ENCODE measurements at places on chromosomes 11 and 22.

GRCh38 chr11:128530118-128531074 is 57.0 kb downstream of the ETS1 start:
- DNase-seq: peak; percentile 42

DNA sequence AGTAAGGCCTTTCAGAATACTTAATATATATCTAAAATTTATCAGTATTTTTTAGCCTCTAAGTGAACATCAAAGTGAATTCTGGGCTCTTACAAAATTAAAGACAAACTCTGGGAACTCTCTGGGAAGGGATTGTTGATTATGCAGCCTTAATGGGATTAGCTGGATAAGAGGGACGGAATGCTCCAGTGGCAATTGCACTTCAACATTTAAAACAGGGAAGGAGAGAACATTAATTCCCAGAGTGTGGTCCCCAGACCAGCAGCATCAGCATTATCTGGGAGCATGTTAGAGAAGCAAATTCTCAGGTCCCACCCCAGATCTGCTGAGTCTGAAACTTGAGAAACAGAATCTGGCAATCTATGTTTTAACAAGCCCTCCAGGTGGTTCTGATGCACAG is 46.5 kb downstream of the POLD3 start:
- DNase-seq: no peak

- DNase-seq: no peak
These were observed 5.7 kb downstream of the MUC5AC start for GRCh38 chr11:1163321-1163910.

- DNase-seq: no peak
These were observed 28.6 kb downstream of the PPIL2 start for GRCh38 chr22:21694394-21694793.

DNA sequence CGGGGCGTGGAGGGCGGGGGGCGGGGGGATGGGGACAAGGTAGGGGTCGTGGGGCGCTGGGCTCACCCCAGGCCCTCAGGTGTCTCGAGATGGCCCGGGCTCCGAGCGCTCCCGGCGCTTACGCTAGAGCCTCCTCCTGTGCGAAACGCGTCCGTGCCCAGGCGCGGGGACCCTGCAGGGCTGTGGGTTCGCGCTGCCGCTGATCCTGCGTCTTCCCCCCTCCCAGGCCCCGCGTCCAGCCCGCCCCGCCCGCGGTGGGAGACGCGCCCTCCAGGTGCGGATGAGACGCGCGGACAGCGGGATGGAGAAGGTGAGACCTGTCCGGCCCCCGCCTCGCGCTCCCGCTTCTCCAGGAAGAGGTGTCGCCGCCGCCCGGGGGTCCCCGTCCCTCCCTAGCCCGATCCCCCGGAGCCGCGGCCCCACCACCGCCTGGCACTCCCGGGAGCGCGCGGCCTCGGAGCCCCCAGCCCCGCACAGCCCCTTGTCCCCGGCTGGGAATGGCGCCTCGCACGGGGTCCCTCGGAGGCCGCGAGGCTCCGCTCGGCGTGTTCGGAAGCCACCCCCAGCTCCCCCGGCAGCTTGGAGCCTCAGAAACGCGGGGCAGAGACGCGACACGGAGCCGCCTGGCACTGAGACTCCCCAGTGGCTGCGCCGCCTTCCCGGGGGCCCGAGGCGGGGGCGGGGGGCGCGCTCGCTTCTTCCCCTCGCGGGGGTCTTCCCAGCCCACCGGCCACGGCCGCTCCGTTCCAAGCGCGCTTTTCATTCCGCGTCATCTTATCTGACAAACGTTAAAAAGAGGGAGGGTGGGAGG is 27.6 kb upstream of the TOLLIP start:
- no peak for DNase-seq

DNA sequence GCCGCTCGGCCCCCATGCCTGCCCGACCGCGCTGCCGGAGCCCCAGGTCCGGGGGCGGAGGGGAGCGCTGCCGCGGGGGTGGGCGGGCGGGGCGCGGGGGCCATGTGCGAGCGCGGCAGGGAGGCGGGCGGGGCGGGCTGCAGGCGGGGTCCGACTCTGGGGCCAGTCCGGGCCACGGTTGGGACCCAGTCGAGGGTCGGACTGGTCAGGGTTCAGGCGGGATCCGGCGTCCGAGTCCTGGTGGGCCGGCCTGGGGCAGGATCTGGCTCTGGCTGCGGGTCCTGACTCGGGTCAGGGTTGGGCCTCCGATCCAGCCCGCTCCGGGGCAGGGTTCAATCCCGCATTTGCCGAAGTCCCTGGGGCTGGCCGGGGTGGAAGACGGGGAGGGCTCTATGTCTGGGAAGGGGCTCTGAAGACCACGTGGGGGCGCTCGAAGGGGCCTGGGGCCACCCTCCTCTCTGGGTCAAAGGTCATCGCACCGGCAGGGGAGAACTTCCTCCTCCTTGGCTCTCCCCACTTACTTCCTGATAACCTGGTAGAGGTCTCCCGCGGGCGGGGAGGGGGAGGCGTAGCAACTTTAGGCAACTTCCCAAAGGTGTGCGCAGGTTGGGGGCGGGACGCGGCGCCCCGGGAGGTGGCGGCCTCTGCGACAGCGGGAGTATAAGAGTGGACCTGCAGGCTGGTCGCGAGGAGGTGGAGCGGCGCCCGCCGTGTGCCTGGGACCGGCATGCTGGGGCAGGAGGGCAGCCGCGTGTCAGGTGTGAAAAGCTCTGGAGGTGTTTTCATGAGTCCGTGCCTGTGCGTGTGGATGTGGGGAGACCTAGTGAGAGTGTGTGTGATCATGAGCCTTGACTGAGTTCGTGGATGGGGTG is 603 bp downstream of the ESRRA start:
- DNase-seq: peak; percentile 50

DNA sequence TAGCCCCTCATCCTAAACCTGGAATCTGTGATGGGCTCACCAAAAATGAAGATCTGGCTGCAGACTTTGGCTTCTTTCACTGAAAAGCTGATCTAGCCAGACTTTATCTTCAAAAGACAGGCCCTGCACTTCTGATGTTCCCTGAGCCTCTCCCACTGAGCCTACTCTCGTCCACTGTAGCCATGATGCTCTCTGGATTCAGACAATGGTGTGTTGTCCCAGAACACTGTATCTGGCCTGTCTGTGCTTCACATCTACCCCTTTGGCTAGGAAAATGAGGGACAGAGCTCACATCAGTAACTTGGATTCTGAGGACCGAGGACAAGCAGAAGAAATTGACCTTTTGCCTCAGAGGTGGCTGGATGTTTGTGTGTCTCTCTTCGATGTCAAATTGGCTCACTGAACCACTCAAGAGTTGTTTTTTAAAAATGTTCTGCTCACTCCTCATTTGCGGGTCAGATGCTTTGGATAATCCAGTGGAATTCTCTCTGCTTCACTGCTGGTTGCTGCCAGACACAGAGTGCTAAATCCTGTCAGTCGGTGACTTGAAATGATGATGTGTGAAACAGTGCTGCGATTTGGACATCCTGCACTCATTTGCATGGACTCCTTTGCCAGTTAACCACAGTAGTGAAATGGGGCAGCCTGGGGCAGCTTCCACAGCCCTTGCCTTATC is 67.5 kb downstream of the ARFGAP2 start:
- DNase-seq: no peak

GRCh38 chr11:133381761-133382130 is 150.6 kb downstream of the OPCML start:
- no peak for DNase-seq

GRCh38 chr11:68039526-68040086 is 781 bp downstream of the TCIRG1 start:
- DNase-seq: no peak

DNA sequence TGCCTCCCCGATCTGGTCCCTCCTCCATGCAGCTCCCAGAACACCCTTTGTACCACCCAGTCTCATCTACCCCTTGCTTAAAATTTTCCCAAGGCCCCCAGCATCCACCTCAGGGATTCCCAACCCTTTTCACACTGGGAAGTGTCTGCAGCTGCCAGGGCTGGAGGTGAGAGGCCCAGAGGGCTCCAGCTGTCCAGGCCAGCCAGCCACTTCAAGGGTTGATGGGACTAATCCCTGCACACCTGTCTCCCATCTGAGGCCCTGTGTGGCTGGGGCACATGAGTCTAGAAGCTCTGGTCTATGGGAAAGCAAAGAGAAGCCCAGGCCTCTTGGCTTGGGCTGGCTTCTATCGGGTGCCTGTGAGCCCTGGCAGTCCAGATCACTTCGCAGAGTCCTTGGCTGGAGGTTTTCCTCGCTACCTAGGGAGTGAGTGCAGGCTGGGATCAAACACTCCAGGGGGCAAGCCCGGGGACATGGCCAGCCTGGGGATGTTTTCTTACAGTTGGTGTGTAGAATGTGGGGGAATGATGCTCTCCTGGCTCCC is 41.1 kb upstream of the TPBGL start:
- DNase-seq: no peak

DNA sequence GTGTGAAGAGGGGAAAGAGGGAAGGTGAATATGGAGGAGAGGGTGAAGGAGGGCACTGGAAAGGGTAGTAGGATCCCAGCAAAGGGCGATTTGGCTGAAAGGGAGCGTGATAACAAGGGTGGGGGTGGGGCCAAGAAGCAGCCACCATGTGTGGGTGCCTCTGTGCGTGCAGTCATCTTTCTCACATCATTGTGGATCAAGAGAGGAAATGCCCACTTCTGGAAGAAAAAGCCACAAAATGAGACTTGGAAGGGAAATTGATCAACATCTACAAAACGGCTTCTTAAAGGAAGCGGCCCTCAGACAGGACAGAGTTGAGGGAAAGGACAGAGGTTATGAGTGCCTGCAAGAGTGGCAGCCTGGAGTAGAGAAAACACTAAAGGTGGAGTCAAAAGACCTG is 1.2 kb upstream of the CXCR5 start:
- DNase-seq: no peak

GRCh38 chr22:29393019-29393608 is 4.7 kb upstream of the AP1B1 start:
- DNase-seq: no peak

- no peak for DNase-seq
These were observed 10.0 kb downstream of the PVALB start for GRCh38 chr22:36806835-36807234.

GRCh38 chr11:69940246-69940610 is 121.0 kb upstream of the FGF3 start:
- no peak for DNase-seq

- DNase-seq: no peak
These were observed 81.1 kb upstream of the MYOD1 start for GRCh38 chr11:17638311-17638710.

- no peak for DNase-seq
These were observed 44.1 kb downstream of the CHORDC1 start for GRCh38 chr11:90178751-90179150.
